A549 (cell line): ENCODE measurements at places on chromosomes 5 and 9.
A peak's percentile ranks its signal among the peaks of the same experiment; 100 is the strongest.

DNA sequence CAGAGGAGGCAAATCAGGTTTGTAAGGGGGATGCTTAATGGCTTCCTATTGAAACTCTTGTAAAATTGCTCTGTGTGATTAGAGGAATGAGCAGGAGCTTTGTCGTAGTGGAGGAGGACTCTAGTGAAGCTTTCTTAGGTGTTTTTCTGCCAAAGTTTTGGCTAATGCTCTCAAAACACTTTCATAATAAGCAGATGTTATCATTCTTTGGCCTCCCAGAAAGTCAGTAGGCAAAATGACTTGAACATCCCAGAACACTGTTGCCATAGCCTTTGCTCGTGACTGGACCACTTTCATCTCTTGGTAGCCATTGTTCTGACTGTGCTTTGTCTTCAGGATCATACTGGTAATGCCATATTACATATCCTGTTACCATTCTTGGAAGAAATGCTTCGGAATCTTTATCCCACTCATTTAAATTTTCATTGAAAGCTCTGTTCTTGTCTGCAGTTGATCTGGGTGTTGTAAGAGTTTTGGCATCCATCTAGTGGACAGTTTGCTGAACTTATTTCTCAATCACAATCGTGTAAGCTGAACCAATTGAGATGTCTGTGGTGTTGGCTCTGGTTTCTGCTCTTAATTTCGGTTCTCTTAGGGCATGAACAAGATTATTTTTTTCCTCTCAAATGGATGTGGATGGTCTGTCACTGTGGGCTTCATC, 187.6 kb downstream of the COMMD10 start:
- no peak for DNase-seq

DNA sequence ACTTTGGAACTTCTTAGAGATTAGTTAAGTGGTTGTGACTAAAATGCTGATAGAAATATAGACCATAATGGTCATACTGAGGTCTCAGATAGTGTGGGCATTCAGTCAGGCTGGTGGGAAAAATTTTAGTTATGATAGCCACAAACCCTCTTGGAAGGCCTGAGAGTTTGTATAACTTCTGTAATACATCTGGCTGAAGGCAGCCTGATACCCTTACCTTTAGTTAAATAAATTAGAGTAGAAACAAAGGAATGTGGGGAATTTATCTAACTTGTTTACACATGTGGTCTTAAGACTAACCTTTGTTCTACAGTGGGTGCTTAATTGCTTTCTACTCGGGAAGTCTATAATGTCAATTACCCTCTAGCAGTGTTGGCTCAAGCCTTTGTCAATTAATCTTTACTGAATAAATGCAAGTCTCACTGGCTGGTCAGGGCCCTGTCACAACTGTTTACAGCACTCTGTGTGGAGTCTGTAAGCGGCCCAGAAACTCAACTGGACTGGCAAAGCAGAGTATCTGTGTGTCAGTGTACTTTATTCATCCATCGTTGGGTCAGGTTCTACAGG, 184.0 kb downstream of the FBXO4 start:
- DNase-seq: no peak

GRCh38 chr5:171648279-171649074, 137.1 kb upstream of the SMIM23 start:
- DNase-seq: no peak

- no peak for DNase-seq
These were observed 797 bp upstream of the CCL27 start for GRCh38 chr9:34663303-34663605.

DNA sequence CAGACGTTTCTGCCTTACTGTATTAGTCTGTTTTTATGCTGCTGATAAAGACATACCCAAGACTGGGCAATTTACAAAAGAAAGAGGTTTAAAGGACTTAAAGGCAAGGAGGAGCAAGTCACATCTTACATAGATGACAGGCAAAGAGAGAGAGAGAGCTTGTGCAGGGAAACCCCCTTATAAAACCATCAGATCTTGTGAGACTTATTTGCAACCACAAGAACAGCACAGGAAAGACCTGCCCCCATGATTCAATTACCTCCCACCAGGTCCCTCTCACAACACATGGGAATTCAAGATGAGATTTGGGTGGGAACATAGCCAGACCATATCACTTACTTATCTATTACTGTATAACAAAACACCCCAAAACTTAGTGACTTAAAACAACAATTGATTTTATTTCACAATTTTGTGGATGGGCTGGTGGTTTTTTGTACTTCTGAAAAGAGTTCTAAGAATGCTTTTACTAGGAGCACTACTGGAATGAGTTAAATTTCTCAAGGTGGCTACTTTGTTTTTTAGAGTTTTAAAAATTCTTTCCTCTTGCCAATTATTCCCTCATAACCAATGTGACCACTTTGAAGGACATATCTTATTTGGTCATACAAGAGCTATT, 10.3 kb downstream of the RUSC2 start:
- peak; percentile 34 for DNase-seq

GRCh38 chr5:41600731-41601130, 90.3 kb upstream of the PLCXD3 start:
- DNase-seq: no peak

- DNase-seq: no peak
These were observed 6.2 kb downstream of the OBP2B start for GRCh38 chr9:133202688-133203453.

DNA sequence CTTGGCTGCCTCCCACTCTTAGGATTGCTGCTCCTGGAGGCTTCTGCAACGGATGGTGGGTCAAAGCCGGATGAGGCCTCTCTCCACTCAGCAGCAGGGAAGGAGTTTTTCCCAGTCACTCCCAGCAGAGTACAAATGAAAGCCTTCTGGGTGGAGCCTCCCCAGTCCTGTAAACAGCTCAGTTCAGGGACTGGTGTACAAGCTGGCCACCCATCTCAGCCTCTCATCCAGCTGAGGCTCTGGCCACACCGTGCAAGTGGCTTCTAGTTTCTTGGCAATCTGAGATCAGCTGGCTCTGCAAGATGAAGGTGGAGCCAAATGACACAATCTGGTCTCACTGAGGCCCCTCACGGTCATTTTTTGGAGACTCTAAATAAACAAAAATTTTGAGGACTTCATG, 10.0 kb downstream of the GPX3 start:
- no peak for DNase-seq

GRCh38 chr9:90987566-90987965, 185.9 kb downstream of the SYK start:
- no peak for DNase-seq

GRCh38 chr9:83622433-83622938, 457 bp upstream of the IDNK start:
- no peak for DNase-seq

GRCh38 chr5:36418152-36418979, 116.7 kb upstream of the RANBP3L start:
- no peak for DNase-seq

DNA sequence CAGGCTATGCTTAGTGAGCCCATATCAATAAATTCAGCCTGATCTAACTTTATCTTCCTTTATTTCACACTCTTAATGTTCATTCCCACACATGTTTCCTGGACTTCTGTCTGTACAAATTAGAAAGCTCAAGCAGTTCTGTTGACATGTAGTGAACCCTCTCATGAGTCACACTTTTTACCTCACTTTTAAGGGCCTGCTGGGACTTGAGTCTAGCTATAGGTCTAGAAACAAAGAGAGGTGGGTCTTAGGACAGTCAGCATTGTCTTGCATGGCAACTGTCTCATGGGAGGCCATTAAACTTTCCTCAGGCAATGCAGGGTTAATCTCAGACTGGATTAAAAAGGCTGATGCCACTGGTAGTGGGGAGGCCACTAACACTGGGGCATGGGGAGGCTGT, 8.6 kb upstream of the CCNH start:
- no peak for DNase-seq

DNA sequence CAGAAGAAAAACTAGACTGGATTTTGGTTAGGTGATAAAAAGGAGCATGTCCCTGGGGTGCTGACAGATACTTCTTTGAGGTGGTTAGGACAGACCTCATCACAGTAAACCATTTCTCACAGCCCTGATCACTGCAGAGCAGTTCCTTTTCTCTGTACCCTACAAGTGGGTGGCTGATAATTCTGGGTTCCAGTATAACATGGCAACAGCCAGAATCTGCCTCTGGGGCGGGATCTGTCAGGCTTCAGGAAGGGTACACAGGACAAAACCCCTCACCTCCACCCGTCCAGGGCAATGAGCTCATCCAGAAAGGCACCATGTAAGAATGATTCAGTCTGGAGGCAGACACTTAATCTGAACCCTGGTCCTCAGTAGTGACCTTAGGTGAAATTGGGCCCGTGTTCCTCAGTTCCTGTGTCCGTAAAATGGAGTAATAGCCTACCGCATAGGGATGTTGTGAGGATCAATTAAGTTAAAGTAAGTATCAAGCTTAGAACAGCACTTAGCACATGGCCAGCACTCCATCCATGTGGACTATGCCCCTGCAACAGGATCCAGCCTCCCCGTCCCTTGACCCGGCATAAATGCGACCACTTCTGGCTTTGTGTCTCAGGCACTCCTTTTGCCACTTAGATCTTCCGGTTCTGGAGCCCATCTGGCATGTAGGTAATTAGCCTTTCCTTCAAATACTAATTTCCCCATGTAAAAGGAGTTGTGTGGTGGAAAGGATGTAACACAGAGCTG, 129.2 kb downstream of the LHFPL2 start:
- DNase-seq: no peak

DNA sequence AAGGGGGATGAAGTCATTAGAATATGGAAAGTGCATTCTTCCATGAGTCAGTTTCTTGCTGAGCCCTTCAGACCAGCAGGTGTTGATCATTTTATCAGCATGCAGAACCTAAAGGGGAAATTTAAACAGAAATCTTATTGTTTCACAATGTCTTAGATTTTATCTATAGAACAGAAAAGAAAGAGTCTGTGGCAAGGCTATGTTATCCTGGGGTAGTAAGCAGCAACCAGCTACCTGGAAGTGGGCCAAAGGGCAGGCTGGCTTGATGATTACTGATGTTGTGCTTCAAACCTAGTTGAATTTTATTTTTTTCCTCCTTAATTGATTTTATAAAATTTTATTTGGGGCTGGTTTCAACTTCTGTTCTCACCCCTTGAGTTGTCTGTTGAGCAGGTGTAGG, 101.5 kb downstream of the LRRC70 start:
- DNase-seq: no peak

GRCh38 chr5:92206681-92207080, 823.6 kb upstream of the ARRDC3 start:
- DNase-seq: no peak

DNA sequence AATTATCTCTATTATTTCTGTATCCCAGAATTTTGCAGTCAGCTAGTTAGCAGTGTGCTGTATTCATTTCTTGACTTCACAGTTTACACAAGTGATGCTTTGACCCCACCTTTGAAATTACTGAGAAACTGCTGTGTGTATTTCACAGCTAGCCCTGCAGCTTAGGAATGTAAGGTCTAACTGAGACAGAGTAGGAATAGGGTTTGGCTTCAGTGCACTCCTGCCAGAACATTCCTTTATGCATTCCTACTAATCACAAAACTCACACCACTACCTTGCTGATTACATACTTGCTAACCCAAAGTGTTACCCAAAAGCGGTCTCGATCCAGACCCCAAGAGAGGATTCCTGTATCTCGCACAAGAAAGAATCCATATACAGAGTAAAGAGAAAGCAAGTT, 551.8 kb downstream of the CDH9 start:
- DNase-seq: no peak

GRCh38 chr5:55917402-55918086, 66.4 kb downstream of the IL31RA start:
- DNase-seq: no peak
